ENCODE measurements at places on chromosomes 16 and 17.
A peak's percentile ranks its signal among the peaks of the same experiment; 100 is the strongest.

DNA sequence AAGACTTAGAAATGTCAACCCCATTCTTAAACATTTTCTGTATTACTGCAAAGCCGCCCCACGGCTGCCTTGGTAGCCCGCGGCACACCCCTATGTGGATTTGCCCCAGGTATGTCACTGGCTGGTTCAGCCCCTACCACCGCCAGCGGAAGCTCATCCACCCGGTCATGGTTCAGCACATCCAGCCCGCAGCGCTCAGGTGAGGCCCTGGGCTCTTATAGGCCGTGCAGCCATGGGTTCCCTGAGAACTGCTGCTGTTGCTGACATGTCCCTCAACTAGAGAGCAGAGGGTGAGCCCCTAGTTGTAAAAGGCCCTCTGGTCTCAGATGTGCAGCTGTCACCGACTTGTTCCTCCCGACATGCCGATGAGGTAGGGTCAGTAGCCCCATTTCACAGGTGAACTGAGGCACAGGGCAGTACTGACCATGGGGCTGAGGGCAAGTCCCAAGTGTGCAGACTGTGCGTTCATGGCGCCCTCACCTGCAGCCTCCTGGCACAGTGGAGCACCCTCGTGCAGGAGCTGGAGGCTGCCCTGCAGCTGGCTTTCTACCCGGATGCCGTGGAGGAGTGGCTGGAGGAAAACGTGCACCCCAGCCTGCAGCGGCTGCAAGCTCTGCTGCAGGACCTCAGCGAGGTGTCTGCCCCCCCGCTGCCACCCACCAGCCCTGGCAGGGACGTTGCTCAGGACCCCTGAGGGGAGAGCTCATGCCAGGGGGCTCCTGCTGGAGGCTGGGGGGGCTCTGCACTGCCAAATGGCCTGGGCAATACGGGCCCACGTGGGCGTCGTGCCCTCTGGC lies 8.7 kb downstream of the CYBC1 start:
- no peak for DNase-seq

- DNase-seq = peak; percentile 15
Observed at GRCh38 chr16:19935694-19936093, 51.0 kb upstream of the GPRC5B start.

- no peak for DNase-seq
Observed at GRCh38 chr16:70478912-70479341, 24.5 kb downstream of the FCSK start.

DNA sequence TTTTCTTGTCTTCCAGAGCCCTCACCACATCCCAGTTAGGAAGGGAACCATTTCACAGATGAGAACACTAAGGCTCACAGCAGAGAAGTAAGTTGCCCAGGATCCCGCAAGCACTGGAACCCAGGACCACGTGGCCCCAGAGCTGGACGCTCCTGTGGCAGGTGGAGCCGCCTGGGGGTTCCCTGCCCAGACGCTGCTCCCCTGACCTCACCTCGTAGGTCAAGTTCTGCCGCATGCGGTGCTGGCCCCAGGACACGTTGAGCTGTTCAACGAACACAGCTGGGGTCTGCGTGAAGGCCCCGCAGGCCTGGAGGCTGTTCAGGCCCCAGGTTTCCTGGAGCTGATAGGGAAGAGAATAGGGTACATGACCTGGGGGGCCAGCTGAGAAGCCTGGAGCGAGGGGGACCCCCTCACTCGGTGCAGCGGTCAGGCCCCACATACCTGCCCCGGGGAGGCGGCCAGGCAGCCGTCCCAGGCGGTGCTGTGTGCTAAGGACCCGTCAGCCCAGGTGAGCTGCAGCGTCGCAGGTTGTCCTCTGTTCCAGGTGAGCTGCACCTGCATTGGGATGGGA lies 54.1 kb downstream of the RMI2 start:
- DNase-seq = no peak

- no peak for DNase-seq
Observed at GRCh38 chr17:60327134-60327900, 64.6 kb downstream of the USP32 start.

- DNase-seq = peak; percentile 61
Observed at GRCh38 chr16:66728117-66728787, 23.2 kb downstream of the DYNC1LI2 start.

- DNase-seq = no peak
Observed at GRCh38 chr17:63032142-63032541, 66.1 kb downstream of the TANC2 start.

GRCh38 chr17:12958786-12959185 lies 59.0 kb downstream of the ELAC2 start:
- no peak for DNase-seq

- DNase-seq = no peak
Observed at GRCh38 chr16:4800290-4801041, 2.0 kb downstream of the ROGDI start.

DNA sequence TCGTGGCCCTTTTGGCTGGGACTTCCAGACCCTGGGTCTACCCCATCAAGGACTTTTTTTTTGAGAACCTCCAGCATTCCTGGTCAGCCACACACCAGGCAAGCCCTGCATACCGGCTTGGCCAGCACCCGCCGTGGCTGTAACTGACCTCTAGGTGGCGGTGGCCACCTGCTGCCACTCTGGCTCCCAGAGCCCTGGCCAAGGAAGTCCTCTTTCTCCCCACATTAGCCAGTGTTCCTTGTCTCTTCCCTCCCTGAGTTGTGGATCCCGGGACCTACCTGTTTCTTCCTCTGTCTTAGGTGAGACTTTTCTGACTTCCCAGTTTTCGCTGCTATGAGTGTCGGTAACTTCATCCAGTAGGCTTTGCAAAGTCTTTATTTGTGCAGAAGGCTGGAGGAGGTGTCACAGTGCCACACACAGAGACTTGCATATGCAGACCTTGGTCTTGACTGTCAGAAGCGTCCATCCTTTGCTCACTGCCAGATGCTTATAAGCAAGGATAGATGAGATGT lies 348.3 kb downstream of the CPPED1 start:
- DNase-seq = no peak

- no peak for DNase-seq
Observed at GRCh38 chr16:6066652-6067051, 969.1 kb upstream of the EEF2KMT start.

DNA sequence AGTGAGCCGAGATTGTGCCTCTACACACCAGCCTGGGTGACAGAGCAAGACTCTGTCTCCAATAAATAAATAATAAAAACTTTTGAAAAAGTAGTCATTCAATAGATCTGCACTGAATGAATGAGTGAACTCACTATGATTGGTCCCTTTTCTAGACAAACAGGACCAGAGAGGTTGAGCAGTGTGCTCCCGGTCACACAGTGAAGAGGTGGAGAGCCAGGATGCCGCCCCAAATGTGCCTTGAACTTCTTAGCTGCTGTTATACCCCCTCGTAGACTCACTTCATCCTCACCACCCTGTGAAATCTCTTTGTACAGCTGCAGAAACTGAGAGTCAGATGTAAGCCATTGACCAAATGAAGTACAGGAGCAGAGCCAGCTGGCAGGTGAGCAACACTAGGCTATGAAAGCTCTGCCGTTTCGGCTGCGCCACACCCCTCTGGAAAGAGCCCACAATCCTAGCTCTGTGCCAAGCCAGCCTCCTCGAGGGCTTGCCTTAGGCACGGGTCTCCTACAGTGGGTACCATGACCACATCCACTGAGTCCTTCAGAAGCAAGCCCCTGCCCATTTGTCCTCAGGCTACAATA lies 7.8 kb upstream of the KIAA0513 start:
- no peak for DNase-seq

GRCh38 chr16:72901000-72901627 lies 146.8 kb downstream of the ZFHX3 start:
- no peak for DNase-seq

- DNase-seq = no peak
Observed at GRCh38 chr16:86901483-86901882, 323.1 kb downstream of the FOXL1 start.

- DNase-seq = no peak
Observed at GRCh38 chr16:87931504-87931903, 4.8 kb downstream of the CA5A start.

DNA sequence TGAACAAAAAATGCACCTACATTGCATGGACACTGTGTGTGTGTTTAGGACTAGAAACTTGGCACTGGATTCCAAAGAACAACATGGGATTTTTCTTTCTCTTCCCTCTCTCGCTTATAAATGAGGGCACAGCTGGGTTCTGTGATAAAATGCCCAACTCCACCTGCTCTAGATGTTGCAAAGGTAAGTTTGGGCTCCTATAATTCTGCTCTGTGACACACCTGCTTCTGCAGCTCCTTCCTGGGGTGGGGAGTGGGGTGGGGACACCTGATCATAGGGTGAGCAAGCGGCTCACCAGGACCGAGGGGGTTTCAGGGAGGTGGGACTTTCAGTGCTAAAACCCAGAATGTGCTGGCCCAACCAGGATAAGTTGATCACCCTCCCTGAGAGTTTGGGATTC lies 104.3 kb downstream of the AXIN2 start:
- no peak for DNase-seq

- no peak for DNase-seq
Observed at GRCh38 chr17:42286411-42287221, 1.7 kb upstream of the STAT5A start.

- DNase-seq = no peak
Observed at GRCh38 chr16:50099957-50100648, 34.3 kb downstream of the HEATR3 start.

DNA sequence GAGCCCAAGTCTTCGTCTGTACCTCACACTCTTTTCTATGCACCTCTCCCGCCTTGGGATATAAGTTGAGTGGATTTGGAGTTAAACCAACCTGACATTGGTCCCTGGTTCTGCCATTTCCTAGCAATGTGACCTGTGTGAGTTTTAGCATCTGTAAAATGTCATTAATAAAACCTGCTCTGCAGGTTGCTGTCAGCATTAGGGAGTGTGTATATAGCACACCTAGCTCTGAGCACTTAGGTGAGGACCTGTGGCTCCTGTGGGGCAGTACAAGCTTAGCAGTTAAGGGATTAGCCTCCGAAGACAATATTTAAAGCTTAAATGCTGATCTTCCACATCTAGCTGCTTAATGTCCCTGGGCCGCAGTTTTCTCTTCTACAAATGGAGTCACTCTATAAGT lies 248.0 kb downstream of the TMEM114 start:
- no peak for DNase-seq

DNA sequence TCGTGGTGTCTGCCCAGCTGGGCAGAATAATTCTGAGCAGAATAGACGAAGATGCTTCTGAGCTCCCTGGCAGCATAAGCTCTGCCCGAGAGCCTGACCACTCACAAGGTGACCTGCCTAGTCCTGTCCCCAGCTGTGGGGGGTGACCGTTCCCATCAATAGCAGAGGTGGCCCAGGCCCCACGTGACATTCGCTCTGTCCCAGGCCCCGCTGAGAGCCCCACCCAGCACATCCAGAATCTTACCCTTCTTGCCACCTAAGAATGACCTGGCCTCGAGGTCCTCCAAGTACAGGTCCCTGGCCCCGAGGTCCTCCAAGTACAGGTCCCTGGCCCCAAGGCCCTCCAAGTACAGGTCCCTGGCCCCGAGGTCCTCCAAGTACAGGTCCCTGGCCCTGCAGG lies 695 bp upstream of the TMEM204 start:
- no peak for DNase-seq

- DNase-seq = peak; percentile 47
Observed at GRCh38 chr16:84284154-84284722, 10.4 kb upstream of the WFDC1 start.
